AG09319 (cell line): ENCODE measurements at places on chromosomes 3 and 15.

- peak; percentile 45 for DNase-seq
Measured at GRCh38 chr3:113070681-113071113, 79.9 kb downstream of the GTPBP8 start.

GRCh38 chr15:98147415-98147814 is 186.9 kb downstream of the ARRDC4 start:
- no peak for DNase-seq

- no peak for DNase-seq
Measured at GRCh38 chr3:153215966-153216365, 53.9 kb downstream of the RAP2B start.

- DNase-seq, result no peak
Measured at GRCh38 chr3:104412608-104413580, 953.8 kb upstream of the ALCAM start.

DNA sequence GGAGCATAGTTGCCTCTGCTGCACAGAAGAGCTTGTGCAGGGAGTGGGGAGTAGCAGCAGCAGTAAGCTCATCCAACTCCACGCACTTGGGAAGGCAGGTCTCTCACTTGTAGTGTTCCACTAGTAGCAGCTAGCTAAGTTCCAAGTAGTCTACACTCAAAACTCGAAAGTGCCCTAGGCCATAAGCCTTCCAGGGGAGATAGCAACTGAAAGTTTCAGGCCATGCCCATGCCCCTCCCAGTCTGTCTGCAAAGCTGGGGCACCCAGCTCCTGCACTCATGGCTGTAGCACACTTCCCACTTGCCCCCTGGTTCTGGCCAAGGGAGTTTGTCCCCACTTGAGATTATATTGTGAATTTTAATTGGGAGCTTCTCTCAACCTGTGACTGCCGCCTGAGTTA is 57.5 kb downstream of the MFSD1 start:
- DNase-seq, result no peak

GRCh38 chr3:184011937-184012889 is 5.5 kb downstream of the ABCC5 start:
- DNase-seq, result no peak

DNA sequence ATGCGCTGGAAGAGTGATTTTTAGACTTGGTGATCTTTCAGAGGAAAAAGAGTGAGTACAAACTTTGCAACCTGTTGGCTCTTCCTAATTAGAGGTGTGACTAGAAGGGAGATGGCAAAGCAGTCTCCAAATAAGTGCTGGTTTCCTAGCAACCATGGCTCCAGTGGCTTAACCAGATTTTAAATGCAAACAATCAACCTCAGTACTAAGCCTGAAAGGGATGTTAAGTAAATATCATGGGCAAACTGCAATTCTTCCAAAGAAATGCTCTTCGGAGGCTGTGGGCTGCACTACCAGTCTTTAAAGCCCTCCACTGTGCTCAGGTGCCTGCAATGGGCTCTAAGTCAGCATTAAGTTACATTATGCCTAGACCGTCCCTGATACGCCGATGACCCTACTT is 678.1 kb upstream of the CCDC54 start:
- DNase-seq, result no peak

- DNase-seq, result no peak
Measured at GRCh38 chr3:86930181-86930580, 60.8 kb downstream of the VGLL3 start.

DNA sequence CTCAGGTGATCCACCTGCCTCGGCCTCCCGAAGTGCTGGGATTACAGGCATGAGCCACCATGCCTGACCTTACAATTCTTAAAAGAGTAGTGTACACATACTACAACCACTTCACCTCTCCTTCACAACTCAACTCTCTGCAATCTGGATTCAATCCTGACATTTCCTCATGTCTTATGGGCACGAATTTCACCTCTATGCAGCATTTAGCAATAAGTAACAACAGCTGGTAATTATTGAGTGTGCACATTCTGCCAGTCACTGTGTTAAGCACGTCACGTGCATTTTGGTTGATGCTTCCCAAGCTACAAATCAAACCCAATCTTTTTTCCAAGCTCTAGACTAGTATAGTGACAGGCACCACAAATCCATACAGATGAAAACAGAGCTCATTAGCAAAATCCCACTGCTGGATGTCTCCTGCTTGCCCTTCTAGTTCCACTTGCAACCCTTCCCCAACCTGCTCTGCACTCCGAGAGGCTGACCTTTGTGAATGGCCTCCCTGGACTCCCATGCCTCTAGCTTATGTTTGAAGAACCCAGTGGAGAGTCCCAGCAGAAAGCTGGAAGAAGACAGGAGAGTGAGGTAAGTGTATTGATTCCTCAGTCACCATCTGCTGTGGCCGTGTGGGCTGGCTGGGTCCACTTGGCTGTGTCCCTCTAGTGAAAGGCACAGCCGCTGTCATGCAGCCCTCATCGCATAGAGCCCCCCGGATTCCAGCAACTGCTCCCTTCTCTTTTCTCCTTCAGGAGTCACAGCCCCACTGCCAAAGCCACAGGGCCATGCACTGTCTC is 176.5 kb downstream of the MEX3B start:
- no peak for DNase-seq

- no peak for DNase-seq
Measured at GRCh38 chr15:29959384-29960137, 123.2 kb upstream of the GOLGA8J start.

GRCh38 chr3:45496555-45496954 is 98.0 kb upstream of the LIMD1 start:
- no peak for DNase-seq

- DNase-seq, result no peak
Measured at GRCh38 chr3:179056326-179056725, 15.3 kb downstream of the ZMAT3 start.

- no peak for DNase-seq
Measured at GRCh38 chr3:58188921-58189451, 21.8 kb downstream of the DNASE1L3 start.

GRCh38 chr15:49121901-49122300 is 33.5 kb downstream of the COPS2 start:
- no peak for DNase-seq

DNA sequence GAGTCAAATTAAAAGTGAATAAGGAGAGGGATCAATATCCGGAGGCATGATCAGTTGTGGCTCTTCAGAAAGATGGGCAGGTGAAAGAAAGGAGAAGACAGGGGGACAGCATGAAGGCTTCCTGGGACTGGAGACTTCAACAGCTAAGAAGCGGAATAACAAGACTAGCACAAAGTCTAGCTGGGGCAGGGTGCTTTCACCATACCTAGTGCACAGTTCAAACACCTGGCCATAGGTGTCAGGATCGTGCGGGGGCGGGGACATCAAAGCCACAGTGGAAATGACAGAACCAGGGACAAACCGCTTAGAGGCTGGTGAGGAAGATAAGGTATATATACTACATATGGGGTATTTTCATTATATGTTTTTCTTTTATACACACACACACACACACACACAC is 66.2 kb upstream of the FOXP1 start:
- DNase-seq, result no peak

GRCh38 chr3:41426485-41426884 is 227.2 kb downstream of the CTNNB1 start:
- no peak for DNase-seq
